Fibroblast of skin of back (primary cell): ENCODE measurements at places on chromosomes 12 and 14.

DNA sequence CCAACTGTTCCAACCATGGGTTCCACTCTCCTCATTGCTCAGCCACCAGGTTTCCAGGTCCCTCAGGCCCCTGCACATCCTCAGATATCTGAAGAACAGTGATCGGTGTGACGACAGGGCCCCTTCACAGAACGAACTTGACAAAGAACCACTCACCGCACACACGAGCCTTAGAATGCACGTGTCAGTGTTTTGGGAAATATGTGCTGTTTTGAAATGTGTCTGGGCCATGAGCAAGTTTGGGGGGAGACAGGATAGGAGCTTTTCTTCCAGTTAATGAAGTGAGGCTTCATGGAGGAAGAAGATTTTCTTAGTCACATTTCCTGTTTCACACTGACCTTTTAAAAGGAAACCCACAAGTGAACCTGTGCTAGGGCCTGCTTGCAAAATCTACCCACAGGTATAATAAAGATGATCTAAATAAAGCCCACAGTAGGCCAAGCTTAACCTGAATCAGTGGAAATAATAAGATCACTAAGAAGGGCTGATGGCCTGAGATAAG lies 58.6 kb downstream of the ZFP36L1 start:
- no peak for DNase-seq

DNA sequence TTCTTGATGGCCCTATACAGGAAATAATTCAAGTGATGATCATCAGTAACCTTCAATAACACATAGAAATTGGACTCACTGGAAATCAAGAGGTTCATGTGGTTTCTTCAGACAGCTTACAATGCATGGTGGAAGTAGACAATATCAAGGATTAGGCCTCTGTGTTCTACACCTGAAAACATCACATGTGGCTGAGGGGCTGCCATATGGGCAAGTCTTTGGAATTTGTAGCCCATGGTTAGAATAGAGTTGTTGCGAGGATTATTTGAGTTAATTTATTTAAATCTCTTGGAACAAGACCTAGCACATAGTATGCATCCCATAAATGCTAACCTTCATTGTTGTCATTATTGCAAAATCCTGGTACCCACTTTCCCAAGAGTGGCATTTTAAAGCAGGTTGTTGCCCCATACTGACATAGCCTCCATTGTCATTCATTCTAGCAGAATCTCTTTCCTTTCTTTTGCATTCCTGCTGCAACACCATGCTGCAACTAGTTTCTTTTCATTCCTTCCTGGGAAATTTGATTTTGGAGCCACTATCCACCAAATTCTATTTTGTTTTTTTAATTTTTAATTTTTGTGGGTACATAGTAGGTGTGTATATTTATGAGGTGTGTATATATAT lies 352.7 kb upstream of the NAV3 start:
- no peak for DNase-seq

DNA sequence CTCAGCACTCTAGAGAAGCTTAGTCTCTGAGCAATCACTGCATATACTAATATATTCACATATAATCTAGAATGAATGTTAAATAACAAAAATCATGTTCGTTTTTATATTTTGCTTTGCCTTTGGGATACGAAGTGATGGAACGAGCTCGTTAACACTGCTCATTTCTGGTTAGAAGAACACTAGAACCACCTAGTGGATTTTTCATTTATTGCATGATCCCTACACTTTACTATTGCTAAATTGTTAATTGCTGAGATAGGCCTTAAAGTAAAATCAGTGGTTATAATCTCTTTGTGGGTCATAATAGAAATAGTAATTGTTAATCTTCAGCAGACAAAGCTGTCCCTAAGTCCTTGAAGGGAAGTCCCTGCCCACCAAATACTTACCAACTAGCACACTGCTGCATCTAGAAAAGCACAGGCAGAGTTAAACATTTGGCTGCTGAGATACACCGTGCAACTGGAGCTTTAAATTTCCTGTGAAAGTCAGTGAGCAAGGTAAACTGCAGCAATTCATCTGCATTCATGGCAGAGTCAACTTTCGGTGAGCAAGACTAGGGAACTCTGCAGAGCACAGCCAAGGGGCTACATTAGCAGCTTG lies 353.7 kb downstream of the APAF1 start:
- DNase-seq, result peak; percentile 41

DNA sequence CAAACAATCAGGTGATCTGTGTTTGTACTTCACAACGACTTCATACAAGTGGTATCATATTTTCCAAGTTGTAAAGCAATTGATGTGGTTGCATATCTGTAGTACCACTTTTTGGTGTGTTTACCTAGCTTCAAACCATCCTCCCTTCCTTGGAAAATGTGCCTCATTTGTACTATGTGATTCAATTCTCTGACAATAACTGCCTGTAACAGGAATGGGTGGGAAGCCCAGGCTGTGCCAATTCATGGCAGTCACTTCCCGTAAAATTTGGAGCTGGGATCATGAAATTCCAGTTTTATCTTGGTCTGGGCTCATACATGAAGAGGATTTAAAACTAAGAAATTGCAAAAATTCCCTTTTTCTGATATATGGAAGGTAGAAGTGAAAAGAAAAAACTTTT lies 250.1 kb downstream of the DIO2 start:
- no peak for DNase-seq

DNA sequence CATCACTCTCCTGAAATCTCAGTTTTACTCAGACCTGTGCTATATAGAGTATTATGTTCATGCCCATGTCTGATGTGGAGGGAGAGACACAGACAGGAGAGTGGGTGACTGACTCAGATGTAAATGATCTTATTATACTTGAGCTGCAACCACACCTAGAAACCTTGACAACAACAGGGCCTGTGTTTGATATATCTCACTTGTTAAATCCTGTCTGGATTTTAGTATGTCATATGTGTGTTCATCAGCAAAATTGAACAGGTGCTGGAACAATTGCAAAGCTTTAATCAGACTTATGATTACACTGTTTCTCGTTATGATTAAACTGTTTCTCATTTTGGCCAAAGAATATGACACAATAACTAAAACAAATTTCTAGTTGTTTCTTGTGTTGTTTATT lies 37.7 kb downstream of the DIP2B start:
- peak; percentile 45 for DNase-seq

DNA sequence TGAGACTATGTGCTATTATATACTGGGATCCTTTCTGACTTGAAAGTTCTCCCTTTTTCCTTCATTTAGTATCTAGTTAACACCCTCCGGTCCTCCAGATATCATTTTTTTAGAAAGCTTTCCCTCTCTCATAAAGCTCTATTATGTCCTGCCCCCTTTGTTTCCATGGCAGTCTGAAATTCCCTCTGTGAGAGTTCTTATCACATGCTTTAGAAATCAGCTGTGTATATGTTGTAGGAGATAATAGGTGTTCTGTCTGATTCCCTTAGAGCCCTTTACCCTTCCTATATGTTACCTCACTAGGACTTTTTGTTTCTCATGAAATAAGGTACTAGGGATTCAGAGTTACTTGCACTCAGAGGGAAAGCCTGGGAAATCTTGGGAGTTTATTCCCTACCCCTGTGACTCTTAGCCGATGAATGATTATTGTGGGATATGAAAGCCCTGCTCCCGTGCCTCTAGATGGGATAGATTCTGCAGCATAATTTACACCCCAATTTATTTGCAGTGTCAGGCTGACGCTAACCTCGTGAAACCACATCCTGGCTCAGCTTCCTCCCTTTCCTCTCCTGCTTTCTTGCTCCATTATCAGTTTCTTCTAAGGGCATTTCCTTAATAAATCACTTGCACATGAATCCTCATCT lies 448.4 kb downstream of the MDGA2 start:
- no peak for DNase-seq

- peak; percentile 15 for DNase-seq
Observed at GRCh38 chr12:96719660-96720362, 187.2 kb upstream of the NEDD1 start.

GRCh38 chr14:47210099-47210498 lies 465.3 kb downstream of the MDGA2 start:
- no peak for DNase-seq

DNA sequence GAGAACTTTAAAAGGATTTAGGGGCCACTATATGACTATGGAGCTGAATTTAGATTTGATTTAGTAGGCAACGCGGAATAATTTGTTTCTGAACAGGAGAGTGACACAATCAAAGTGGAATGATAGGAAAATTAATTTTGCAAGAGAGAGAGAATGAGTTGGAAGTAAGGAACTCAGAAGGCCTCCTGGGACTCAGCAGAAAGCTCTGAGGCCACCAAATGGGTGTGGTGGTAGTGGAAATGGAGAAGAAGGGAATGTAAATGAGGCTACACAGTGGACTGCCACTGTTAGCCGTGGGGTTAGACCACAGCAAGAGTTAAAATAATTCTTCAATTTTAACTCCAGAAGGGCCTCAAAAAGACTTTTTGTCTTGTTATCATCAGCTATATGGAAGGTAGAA lies 102.7 kb downstream of the LRRK2 start:
- DNase-seq, result peak; percentile 61

- no peak for DNase-seq
Observed at GRCh38 chr12:15005064-15005463, 32.2 kb downstream of the PDE6H start.

- no peak for DNase-seq
Observed at GRCh38 chr14:55519473-55520080, 60.4 kb upstream of the KTN1 start.

- no peak for DNase-seq
Observed at GRCh38 chr12:14332482-14332881, 33.0 kb upstream of the ATF7IP start.

- no peak for DNase-seq
Observed at GRCh38 chr12:2654311-2654710, 140.5 kb upstream of the FKBP4 start.

DNA sequence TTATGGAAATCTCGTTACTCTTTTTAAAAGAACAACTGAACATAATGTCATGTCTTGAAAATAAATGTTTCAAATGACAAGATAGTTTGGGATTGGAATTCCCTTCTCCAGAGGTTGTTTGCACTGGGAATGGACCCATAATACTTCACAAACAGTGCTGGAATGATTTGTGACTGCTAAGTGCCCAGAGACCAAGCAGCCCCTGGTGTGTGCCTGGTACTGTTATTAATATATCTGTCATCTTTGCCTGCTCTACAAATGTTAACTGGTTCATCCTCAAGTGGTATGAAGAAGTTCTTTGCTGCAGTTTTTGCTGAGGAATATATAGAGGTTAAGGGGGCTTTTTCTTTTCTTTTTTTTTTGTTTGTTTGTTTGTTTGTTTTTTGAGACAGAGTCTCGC lies 64.9 kb upstream of the DACT1 start:
- no peak for DNase-seq

DNA sequence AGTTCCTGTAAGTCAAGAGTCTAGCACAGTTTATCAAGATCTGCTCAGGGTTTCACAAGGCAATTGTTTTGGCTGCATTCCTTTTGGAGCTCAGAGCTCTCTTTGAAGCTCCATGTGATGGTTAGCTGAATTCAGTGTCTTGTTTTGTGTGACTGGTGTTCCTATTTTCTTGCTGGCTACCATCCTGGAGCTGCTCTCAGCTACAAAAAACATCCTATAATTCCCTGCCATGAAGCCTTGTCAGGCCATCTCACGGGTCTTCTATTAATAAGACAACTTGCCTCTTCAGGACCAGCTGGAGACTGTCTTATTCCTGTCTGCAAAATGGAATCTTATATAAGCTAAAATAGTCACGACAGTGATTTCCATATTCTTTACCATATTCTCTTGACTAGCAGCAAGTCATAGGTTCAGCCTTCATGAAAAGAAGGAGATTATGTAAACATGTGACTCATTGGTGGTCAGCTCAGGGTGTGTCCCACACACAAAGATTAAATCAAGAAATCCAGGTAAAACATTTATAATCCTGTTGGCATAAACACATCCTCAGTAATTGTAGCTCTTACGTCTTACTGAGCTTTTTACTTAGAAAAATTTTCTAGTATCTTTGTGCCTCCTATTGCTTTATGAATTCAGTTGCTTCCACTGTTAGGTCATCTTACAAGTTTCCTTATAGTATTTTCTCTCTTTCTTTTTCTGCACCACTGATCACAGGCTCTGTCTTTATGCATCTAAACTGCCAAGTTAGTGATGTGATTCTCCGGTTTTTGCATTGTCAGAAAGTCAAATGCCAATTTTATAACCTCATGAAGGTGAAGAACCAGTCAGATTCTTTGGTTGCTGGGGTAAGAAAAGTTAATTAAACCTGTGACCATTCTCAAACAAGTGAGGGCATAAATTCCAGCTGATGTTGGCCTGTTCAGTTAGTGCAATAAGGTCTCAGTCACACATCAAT lies 378.5 kb upstream of the MGAT4C start:
- DNase-seq, result peak; percentile 3

GRCh38 chr14:76292561-76292960 lies 83.4 kb upstream of the ESRRB start:
- DNase-seq, result no peak

DNA sequence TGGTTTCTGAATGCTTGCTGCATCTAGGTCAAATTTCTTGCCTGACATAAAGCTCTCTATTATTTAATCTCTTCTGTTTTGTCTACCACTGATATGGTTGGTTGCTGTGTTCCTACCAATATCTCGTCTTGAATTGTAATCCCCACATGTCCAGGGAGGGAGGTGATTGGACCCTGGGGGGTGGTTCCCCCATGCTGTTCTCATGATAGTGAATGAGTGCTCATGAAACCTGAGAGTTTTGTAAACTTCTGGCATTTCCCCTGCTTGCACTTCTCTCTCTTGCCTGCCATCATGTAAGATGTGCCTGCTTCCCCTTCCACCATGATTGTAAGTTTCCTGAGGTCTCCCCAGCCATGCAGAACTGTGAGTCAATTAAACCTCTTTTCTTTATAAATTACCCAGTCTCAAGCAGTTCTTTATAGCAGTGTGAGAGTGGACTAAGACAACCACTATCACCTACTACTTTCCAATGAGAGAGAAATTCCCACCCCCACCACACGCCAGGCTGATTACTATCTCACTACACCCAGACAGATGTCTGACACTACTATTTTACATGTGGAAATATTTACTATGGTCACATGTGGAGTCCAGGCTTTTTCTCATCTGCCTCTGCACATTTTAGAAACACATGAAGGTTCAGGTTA lies 69.2 kb upstream of the ATP2B1 start:
- no peak for DNase-seq

DNA sequence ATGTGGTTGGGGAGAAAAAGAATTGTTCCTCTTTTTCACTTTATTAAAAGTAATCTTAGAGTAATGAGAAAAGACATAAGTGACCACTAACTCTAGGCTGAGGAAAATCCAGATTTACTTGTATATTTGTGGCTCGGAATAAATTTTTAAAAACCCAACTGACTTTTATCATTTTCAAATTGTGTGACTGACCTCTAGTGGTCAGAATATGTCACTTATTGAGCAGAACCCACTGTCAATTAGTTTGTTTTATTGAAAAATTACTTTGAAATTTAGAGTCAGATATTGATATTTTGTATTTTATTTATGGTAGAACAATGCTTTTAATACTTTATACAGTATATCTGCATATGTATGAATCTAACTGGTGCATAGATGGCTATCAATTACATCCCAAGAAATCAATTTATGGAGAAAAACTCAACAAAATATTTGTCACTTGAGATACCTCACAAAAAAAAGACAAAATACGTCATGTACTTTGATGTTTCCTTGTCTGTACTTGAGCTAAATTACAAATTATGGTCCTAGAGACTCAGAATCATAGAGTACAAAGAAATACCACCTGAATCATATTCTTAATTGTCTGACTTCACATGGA lies 229.4 kb downstream of the CNTN1 start:
- peak; percentile 15 for DNase-seq
